ENCODE measurements at places on chromosomes 12 and 14.

- DNase-seq = no peak
Measured at GRCh38 chr12:39389399-39390150, 53.3 kb downstream of the KIF21A start.

GRCh38 chr12:1962051-1963020 lies 41.9 kb downstream of the DCP1B start:
- no peak for DNase-seq

GRCh38 chr12:66584673-66585072 lies 94.2 kb downstream of the GRIP1 start:
- no peak for DNase-seq

GRCh38 chr12:86264451-86265328 lies 8.5 kb upstream of the MGAT4C start:
- no peak for DNase-seq

DNA sequence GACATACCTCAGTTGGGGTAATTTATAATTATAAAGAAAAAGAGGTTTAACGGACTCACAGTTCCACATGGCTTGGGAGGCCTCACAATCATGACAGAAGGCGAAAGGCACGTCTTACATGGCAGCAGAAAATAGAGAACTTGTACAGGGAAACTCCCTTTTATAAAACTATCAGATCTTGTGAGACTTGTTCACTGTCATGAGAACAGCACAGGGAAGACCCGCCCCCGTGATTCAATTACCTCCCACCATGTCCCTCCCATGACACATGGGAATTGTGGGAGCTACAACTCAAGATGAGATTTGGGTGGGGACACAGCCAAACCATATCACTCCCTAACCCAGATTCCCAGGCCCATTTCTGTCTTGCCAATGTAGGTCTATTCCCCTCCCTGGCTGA lies 22.1 kb downstream of the MYO1H start:
- DNase-seq = no peak

GRCh38 chr12:6753772-6754356 lies 923 bp upstream of the MLF2 start:
- no peak for DNase-seq

- DNase-seq = no peak
Measured at GRCh38 chr14:79186523-79186922, 1016.4 kb downstream of the NRXN3 start.

DNA sequence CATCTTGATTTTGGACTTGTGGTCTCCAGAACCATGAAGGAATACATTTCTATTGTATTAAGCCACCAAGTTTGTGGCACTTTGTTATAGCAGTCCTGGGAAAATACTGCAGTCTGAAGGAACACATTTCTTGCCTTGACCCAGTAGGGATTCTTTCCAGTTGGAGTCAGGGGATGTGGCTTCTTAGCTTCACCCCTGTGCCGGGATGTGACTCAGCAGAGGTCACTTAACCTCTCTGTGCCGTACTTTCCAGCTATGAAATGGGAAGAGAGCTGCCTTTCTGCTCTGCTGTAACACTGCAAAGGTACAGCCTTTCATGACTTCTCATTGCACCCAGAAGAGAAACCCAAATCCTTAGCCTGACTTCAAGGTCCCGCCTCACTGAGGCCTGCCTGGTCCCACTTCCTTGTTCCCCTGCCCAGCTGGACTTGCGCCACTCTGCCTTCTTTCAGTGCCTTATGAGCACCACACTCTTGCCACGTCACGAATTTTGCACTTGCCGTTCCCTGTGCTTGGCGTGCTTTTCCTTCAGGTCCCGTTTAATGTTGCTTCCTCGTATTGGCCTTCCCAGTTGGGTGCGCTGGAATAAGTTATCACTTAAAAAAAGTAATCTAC lies 24.2 kb downstream of the CHST11 start:
- DNase-seq = no peak

GRCh38 chr12:98149270-98149669 lies 366.1 kb upstream of the TMPO start:
- DNase-seq = no peak
